Osteoblast (primary cell): ENCODE measurements at places on chromosomes 11 and 22. TPM values are rescaled to one million over a fixed set of nuclear protein-coding genes. Genes with fewer than 3 reads are reported as not detected.

- H3K36me3 ChIP-seq, result peaks cover 48% of the 10 kb centered on the region
- no peak for DNase-seq
- H3K27ac ChIP-seq, result peak overlapping the region; percentile 96
- H3K4me1 ChIP-seq, result peaks cover 79% of the 10 kb centered on the region
- no peaks in the 10 kb centered on the region for H3K27me3 ChIP-seq
- no peak overlapping the region for H3K4me3 ChIP-seq
Measured at GRCh38 chr11:12174128-12174476, 63.7 kb downstream of the MICAL2 start.

GRCh38 chr11:131204765-131205380 is 165.5 kb upstream of the NTM start:
- no peaks in the 10 kb centered on the region for H3K4me1 ChIP-seq
- H3K27me3 ChIP-seq, result no peaks in the 10 kb centered on the region
- H3K27ac ChIP-seq, result no peak overlapping the region
- H3K4me3 ChIP-seq, result no peak overlapping the region

GRCh38 chr11:100727410-100727809 is 40.3 kb downstream of the ARHGAP42 start:
- H3K27me3 ChIP-seq, result no peaks in the 10 kb centered on the region
- no peak for DNase-seq
- no peaks in the 10 kb centered on the region for H3K36me3 ChIP-seq
- no peak overlapping the region for H3K4me3 ChIP-seq
- H3K27ac ChIP-seq, result no peak overlapping the region
- no peaks in the 10 kb centered on the region for H3K4me1 ChIP-seq

DNA sequence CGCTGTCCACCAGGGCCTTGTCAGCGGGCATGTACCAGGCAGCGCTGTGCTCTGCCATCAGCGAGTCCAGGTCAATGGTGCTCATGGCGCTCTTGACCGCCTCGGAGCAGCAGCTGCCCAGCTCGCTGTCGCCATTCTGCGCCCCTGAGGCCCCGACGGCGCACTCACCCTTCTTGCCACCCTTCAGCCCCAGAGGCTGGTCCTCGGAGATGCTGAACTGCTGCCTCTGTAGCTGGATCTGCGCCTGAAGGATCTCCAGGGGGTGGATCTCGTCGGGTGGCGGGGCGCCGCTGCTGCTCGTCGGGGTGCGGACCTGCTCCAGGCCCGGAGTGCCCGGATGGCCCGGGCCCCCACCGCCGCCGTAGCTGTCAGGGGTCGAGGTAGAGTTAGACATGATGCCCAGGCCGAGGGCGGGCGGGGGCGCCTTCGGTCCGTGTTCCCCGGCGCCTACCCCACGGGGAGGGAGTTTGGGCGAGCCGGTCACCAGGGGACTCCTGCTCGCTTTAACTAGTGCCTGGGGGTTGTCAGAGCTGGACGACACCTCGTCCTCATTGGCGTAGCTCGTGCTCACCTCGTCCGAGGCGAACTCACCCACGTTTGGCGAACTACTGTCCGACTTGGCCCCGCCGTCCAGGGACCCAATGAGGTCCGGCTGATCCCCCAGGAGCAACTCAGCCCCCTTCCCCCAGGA is 4.6 kb downstream of the MN1 start:
- no peaks in the 10 kb centered on the region for H3K36me3 ChIP-seq
- peak; percentile 72 for DNase-seq
- no peak overlapping the region for H3K4me3 ChIP-seq
- H3K27ac ChIP-seq, result no peak overlapping the region
- H3K4me1 ChIP-seq, result no peaks in the 10 kb centered on the region

- no peak overlapping the region for H3K4me3 ChIP-seq
- DNase-seq, result peak; percentile 69
- H3K27me3 ChIP-seq, result peaks cover 39% of the 10 kb centered on the region
Measured at GRCh38 chr11:45919806-45920530, 2.3 kb upstream of the PEX16 start.

- no peak overlapping the region for H3K4me3 ChIP-seq
- H3K27ac ChIP-seq, result no peak overlapping the region
- no peaks in the 10 kb centered on the region for H3K36me3 ChIP-seq
Measured at GRCh38 chr11:44718612-44719390, 8.0 kb upstream of the TSPAN18 start.

MLC1 gene
- total RNA-seq, result under 0.01 and 0.88 TPM in 2 replicates

FGF19 gene
- not detected in 2 replicates for total RNA-seq
